ENCODE measurements at places on chromosomes 2 and 18.

- DNase-seq: no peak
Observed at GRCh38 chr2:11805024-11805423, 58.6 kb downstream of the LPIN1 start.

DNA sequence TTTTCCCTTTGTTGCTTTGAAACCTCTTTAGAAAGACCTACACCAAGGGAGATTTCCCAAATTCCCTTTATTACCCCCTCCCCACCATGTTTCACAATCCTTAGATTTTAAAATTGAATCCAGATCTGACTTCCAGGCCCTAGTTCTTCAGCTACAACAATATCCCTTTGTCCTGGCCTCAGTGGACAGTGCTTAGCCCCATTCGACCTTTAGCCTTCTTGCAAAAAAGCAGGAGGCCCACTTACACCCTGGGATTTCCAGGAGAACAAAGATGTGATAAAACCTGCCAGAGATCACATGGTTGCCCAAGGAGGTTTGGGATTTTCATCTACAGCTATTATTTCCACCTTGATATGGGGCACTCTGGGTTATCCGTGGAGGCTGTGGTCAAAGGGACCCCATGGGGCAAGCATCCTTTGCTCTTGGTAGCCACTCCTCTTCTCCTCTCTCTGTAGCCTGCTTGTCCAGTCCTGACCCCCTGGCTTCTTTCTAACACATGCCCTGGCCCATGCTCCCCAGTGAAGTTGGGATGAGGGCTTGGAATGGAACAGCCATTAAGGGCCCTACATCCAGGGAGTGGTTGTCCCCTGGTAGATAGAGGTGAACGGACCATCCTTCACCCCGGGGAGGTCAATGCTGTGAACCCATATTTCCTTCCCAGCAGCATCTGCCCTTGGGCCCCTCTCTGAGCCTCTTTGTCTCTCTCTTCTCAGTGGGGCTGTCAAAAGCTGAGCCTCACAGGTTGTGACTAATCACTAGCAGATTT is 267.4 kb downstream of the DYSF start:
- no peak for DNase-seq

DNA sequence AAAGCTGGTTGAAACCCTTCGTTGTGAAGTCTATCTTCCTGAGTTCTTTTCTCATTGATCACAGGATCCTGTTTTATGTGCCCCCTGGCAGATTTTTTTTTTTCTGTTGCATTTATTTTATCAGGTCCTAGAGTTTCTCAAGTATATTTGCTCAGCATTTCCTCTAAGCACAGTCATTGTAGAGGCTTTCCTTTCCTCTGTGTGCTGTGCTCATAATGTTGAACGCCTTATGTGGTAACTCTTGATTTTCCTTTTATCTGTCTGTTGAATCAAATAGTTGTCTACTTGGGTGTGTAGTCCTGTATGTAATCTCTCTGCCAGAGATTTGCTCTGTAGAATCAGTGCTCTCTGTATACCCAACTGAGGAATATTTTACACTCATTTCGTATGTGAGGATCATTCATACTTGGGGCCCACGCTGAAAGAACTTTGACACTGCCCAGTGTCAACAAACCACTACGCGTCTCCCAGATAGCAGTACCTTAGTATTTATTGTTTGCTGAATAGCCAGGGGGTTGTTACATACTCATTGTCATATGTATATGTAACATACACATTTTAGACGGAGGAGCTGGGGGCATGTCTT is 118.2 kb downstream of the CTNNA2 start:
- no peak for DNase-seq

DNA sequence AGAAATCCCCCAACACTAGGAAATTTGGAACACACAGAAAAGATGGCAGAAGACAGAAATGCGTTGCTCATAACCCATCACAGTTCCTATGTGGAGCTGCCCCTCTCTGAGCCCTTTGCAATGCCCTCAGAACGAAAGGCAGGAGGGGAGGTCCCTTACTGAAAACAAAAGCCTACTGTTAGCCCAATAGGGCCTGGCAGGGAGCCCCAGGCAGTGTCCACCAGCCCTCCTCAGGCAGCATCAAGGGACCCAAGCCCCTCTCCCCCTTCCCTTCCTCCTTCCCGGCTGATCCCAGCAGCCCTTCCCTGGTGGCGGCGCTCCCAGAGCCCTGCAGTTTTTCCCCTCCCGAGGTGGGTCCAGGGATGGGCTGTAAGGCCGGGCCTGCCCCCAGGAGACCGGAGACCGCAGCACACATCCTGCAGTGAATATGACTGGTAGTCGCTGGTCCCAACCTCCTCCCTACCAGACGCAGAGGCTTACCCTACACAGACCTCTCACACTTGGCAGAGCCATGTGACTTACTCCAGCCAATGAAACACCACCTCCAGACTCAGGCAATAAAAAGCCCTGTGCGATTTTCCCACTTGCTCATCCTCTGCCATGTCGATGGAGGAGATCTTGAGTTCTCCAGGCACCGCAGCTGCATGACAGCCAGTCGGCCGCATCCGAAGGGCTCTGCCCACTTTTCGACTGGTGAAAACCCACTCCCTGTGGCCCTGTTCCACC is 19.4 kb upstream of the DUSP2 start:
- DNase-seq: no peak

- DNase-seq: no peak
Observed at GRCh38 chr18:79989195-79989497, 783 bp upstream of the TXNL4A start.

DNA sequence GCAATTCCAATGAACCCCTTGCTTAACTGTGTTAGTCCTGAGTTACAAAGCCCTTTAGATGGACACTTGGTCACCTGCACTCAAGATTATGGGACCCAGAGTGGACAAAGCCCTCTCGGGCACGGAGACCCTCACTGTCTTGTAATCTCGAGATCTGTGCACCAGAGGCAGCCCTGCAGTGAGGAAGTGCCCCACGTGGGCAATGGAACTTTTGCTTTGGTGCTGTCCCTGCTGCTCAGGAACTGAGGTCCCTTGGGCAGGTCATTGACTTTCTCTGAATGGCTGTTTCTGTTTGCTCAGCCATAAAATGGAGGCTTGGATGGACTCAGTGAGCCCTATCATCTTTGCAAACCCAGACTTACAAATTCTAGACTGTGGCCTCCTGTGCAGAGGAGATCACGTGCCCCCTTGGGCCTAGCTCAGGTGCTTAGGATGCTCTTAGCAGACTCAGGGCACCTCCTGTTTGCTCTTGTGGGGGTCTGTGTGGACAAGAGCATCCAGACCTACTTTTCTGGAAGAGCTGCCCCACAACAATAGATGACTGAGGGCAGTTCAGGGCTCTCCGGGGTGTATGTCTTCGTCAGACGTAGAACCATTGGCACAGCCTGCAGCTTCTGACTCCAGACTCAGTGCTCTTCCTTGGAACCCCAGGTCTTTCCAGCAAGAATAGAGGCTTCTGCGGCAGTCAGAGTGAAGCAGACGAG is 94.5 kb upstream of the HS6ST1 start:
- DNase-seq: no peak

DNA sequence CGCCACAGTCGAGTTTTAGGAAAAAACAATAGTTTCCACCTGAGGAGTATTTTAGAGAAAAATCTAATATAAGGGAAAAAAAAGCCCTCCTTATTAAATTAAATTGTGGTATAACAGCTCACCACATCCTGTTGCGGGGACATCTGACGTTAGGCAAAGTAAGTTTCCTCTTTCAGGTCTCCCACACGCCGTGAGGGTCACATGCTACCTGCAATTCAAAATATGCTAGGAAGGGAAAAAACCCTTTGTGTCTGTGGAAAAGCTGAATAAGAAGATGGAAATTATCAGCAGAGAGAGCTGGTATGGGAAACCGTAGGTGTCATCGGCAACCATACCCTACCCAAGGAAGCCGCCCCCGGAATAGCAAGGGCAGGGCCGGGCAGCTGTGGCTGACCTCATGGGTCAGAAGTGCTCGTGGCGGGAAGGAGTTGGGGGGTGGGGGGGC is 128.0 kb downstream of the NFATC1 start:
- no peak for DNase-seq

- no peak for DNase-seq
Observed at GRCh38 chr2:108377401-108377800, 353 bp upstream of the SULT1C4 start.

GRCh38 chr2:232336981-232337720 is 41.4 kb upstream of the ALPP start:
- DNase-seq: no peak
